T-helper 2 cell (primary cell): ENCODE measurements at places on chromosomes 1 and 21.
A peak's percentile ranks its signal among the peaks of the same experiment; 100 is the strongest.

- DNase-seq, result no peak
Measured at GRCh38 chr1:2310332-2311183, 80.8 kb downstream of the MORN1 start.

DNA sequence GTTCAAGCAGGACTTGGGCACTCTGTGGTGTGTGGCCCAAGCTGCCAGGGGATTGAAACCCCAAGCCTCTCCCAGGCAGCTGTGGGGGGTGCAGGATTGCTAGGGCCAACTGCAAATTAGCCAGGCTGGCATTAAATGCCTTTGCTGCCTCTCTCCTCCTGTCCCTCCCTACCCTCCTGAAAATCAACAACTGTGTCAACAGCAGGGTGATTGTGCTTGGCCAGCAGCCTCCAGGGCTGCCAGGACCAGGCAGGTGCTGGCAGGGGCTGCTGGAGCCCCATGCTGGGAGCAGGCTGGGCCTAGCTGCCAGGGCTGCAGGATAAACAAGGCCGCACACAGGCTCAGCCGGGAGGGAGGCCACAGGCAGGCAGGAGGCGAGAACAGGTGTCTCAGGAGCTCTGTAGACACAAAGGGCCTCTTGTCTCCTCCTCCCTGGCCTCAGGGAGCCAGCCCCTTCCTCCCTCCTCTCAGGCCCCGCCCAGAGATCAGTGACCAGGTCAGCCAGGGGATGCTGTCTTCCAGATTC is 11.4 kb downstream of the SOX13 start:
- DNase-seq, result no peak

- DNase-seq, result no peak
Measured at GRCh38 chr1:232667778-232668165, 37.8 kb upstream of the SIPA1L2 start.

DNA sequence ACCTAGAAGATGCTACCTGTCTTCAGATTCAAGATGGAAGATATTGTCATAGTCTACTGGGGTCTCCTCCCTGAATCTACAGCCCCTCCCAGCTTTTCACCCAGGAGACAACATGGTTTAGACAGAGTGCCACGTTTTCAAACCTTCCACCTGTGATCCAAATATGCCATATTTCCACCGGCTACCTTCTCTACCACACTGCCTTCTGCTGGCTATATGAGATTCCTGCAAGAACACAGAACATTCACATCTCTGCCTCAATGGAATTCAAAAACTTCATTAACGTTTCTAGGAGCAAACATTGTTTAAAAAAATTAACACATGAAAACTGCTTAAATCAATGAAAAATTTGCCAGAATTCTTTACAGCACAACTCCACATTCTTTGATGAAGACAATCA is 12.9 kb upstream of the LELP1 start:
- DNase-seq, result no peak

DNA sequence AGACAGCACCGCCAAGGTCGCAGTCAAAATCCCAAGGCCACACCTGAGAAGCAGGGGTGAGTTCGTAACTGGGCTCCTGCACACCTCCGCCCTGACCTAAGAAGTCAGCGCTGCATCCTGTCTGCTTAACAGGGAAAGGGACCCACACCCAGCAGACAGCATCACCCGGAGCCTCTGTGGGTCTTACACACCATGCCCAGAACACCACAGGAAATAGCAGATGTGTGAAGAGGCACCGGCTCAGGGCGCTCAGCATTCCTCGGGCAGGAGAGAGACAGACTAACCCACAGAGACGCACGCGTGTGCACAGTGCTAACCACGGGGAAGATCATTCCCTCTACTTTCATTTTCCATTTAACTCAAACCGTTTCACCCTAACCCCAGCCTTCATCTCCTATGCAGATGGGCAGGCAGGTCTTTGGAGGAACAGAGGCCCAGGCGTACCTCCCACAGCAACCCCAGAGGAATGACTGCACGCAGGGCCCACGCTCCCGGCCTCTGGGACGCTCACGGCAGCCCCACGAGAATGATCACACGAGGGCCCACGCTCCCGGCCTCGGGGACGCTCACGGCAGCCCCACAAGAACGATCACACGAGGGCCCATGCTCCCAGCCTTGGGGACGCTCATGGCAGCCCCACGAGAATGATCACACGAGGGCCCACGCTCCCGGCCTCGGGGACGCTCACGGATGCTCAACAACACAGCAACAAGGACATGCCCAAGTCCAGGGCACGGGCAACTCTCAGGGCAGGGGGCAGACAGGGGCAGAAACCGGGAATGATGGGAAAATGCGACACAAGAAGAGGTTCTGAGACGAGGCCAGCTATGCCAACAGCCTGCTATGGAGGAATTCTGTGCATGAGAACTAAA is 20.9 kb downstream of the POFUT2 start:
- no peak for DNase-seq

DNA sequence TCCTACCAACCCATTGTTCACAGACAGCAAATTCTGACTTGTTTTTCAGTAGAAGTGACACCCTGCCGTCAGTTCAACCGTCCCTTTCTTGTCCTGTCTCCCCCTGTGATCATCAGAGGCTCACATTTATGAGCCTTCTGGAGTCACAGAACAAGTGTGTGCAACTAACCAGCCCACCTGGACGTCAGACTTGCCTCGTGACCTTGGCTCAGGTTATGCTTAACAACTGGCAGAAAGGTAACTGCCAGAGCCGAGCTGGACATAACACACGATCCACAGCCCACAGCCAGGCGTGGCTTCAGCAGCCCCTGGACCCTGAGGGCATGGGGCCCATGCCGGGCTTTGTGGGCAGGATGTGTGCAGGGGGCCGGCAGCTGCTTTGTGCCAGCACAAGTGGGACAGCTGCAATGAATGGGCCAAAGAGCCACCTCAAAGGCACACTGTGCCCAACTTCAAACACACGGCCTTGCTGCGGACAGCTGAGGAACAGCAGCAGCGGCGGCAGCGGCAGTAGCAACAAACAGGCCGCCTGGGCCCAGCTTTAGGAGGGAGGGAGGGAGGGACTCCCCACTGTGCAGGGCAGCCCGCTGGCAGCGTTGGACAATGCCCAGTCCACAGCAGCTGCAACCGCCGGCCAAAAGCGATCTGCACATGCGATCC is 103.9 kb downstream of the ZBTB18 start:
- no peak for DNase-seq

GRCh38 chr1:114482585-114482984 is 28.4 kb downstream of the TRIM33 start:
- DNase-seq, result no peak

- peak; percentile 9 for DNase-seq
Measured at GRCh38 chr21:32562426-32562825, 22.9 kb downstream of the TCP10L start.

DNA sequence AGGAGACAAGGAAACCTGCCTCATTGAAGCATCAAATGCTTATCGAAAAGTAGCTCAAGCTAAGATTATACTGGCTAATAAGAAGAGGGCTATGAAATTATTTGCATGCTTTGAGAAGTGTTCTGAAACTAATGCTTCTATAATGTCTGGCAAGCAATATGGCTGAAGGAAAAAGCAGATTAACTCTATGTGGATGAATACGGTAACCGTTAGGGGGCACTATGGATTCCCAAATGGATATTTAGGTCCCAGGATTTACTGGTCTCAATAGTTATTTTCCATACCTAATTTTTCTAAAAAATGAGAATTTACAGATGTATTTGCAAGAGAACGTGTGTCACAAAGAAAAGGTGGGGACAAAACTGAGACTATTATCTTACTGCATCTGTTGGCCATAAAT is 34.6 kb upstream of the RRP15 start:
- no peak for DNase-seq

GRCh38 chr1:13826591-13826990 is 126.6 kb downstream of the PRDM2 start:
- no peak for DNase-seq

GRCh38 chr1:154495496-154496273 is 6.3 kb upstream of the TDRD10 start:
- DNase-seq, result no peak

- DNase-seq, result no peak
Measured at GRCh38 chr1:151843398-151843797, 3.8 kb upstream of the C2CD4D start.

GRCh38 chr1:106960412-106960811 is 96.1 kb upstream of the PRMT6 start:
- no peak for DNase-seq

GRCh38 chr1:33338440-33339211 is 17.7 kb upstream of the A3GALT2 start:
- no peak for DNase-seq

DNA sequence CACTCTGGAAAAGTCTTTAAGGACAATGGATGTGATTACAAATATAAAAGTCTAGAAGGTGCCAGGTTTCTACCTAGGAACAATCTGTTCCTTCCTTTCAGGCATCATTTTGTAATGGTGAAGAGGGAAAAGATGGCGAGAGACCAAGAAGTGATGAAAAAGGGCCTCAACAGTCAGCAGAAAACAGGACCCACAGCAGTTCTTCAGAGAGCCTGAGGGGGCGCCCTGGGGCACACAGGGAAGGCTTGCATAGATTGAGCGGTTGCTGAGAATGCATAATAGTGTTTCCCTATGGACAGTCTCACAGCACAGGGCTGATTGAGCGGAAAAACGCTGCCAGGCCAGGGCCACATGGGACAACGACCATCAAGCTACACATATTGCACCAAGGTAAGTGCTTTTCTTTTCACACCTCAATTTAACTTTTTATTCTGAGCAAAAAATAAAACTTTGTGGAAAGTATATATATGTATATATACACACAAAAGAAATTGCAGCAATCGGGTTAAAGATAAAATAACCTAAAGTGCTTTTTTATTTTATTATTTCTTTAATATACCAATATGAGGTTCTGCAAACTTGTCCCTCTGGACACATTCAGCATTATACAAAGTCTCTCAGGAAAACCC is 3.1 kb upstream of the YRDC start:
- peak; percentile 52 for DNase-seq

GRCh38 chr1:241109039-241109438 is 248.0 kb downstream of the RGS7 start:
- DNase-seq, result no peak
